Large intestine (tissue), 12 donors: ENCODE measurements at places on chromosomes 2 and 18. TPM values are rescaled to one million over a fixed set of nuclear protein-coding genes. Genes with fewer than 3 reads are reported as not detected.
A peak's percentile ranks its signal among the peaks of the same experiment; 100 is the strongest.

GRCh38 chr2:205748639-205749038 lies 66.3 kb downstream of the NRP2 start:
- peaks cover 11% of the 10 kb centered on the region for H3K36me3 ChIP-seq
- no peaks in the 10 kb centered on the region for H3K27me3 ChIP-seq
- H3K4me1 ChIP-seq, result peaks cover 6% of the 10 kb centered on the region
- no peak overlapping the region for H3K4me3 ChIP-seq
- H3K27ac ChIP-seq, result no peak overlapping the region
- no peak for DNase-seq

DNA sequence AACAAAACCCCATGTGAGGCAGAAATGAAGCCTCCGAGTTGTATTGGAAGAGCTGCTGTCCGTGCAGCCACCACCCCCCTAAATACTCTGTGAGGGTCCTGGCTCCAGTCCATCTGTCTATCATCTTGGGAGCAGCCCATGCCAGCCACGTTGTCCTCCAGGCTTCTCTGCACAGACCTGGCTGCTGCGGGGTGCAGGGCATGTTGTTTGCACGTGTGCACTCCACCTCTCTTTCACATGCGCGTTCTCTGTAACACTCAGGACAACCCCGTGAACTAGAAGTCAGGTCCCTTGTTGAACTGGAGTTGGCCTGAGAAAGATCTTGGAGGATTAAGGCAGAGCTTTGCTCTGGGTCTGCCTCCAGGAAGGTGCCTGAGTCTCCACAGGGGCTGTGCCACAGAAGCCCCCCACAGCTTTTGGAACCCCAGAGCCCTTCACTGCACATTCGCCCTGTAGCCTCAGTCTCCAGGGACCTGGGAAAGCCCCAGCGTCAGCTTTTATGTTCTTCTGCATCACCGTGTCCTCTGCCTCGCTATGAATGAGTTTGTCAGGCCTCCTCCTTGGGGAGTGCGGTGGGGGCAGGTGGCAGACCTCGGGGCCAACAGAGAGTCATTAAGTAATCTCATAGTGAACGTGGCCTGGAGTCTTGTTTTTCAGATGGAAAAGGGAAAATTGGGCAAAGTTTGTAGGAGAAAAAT lies 16.6 kb downstream of the RTP5 start:
- H3K27me3 ChIP-seq, result no peaks in the 10 kb centered on the region
- no peak overlapping the region for H3K4me3 ChIP-seq
- peaks cover 9% of the 10 kb centered on the region for H3K4me1 ChIP-seq
- DNase-seq, result no peak
- H3K27ac ChIP-seq, result no peak overlapping the region
- no peaks in the 10 kb centered on the region for H3K36me3 ChIP-seq

GRCh38 chr2:210224591-210224940 lies 681 bp downstream of the ACADL start:
- DNase-seq, result peak; percentile 37
- H3K4me1 ChIP-seq, result no peaks in the 10 kb centered on the region
- peaks cover 45% of the 10 kb centered on the region for H3K27me3 ChIP-seq
- peak overlapping the region; percentile 57 for H3K4me3 ChIP-seq

GRCh38 chr2:96526615-96527285 lies 9.8 kb upstream of the ARID5A start:
- H3K27me3 ChIP-seq, result peaks cover 45% of the 10 kb centered on the region
- H3K27ac ChIP-seq, result no peak overlapping the region
- peak overlapping the region; percentile 41 for H3K4me3 ChIP-seq
- H3K36me3 ChIP-seq, result no peaks in the 10 kb centered on the region
- no peak for DNase-seq

GRCh38 chr2:73031725-73032701 lies 39.5 kb downstream of the SFXN5 start:
- H3K4me3 ChIP-seq, result no peak overlapping the region
- H3K36me3 ChIP-seq, result peaks cover 7% of the 10 kb centered on the region
- peaks cover 23% of the 10 kb centered on the region for H3K4me1 ChIP-seq
- peak; percentile 85 for DNase-seq
- H3K27ac ChIP-seq, result peak overlapping the region; percentile 84
- no peaks in the 10 kb centered on the region for H3K27me3 ChIP-seq

DNA sequence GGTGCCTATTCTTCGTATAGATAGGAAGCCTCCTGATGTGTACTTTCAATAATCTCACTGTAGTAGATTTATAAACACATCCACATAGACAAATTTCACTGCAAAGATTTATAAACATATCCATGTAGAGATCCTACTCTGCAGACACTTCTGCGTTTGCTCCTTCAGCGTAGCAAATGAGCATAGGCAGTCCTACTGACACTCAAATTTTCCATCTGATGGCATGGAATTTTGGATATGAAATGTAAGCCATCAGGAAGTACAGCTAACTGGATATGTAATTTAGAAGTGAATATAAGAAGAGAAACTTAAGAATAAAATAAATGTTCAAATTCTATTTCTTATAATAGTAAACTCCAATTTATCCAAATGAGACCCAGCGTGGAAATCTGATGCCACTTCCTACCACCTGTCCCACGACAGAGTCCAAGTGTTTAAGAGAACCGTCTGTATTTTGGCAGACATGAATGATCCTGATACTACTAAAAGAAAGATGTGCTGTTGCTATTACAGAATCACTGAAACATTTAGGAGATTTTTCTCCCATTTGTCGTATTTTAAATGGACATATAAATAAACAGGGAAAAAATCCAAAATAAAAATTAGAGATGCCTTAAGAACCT lies 86.0 kb downstream of the DTNA start:
- H3K27ac ChIP-seq, result no peak overlapping the region
- H3K36me3 ChIP-seq, result no peaks in the 10 kb centered on the region
- no peak for DNase-seq
- H3K4me3 ChIP-seq, result no peak overlapping the region

- no peaks in the 10 kb centered on the region for H3K36me3 ChIP-seq
- H3K4me3 ChIP-seq, result no peak overlapping the region
- DNase-seq, result no peak
- H3K4me1 ChIP-seq, result no peaks in the 10 kb centered on the region
Observed at GRCh38 chr18:9359796-9360195, 25.2 kb downstream of the TWSG1 start.

DNA sequence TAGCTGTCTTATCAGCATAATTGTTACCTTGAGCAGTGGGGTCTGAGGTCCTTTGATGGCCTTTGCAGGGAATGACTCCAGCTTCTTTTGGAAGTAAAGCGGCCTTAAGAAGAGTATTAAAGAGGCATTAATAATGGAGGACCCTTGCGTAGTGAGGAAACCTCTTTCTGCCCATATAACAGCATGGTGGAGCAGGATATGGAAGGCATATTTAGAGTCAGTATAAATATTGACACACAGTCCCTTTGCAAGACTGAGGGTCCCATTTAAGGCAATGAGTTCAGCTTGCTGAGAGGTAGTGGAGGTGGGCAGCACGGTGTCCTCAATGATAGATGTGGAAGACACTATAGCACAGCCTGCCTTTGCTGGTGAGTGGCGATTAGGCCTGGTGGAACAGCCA lies 32.7 kb downstream of the NCL start:
- H3K4me3 ChIP-seq, result no peak overlapping the region
- DNase-seq, result no peak
- H3K27ac ChIP-seq, result no peak overlapping the region
- H3K4me1 ChIP-seq, result no peaks in the 10 kb centered on the region

- no peaks in the 10 kb centered on the region for H3K27me3 ChIP-seq
- peak overlapping the region; percentile 95 for H3K27ac ChIP-seq
- peaks cover 19% of the 10 kb centered on the region for H3K4me1 ChIP-seq
- peak; percentile 83 for DNase-seq
Observed at GRCh38 chr18:9734189-9734588, 26.1 kb downstream of the RAB31 start.

DNA sequence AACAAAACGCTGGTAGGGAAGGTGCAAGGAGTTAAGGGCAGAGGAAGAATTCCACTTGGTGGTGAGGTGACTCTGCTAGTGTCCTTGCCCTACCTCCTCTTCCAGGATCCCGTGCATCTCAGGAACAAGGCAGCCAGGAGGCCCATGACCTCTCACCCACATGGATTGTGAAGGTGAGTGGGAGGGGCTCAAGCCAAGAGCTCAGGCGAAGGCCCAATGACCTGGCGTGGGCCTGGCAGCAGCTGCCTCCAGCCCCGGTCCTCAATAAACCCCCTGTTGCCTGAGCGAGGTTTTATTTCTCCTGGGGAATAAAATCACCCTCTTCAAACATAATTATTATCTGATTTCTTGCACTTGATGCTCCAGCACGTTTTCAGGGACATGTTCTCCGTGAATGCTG lies 28.2 kb downstream of the LAMA1 start:
- no peaks in the 10 kb centered on the region for H3K4me1 ChIP-seq
- no peaks in the 10 kb centered on the region for H3K27me3 ChIP-seq
- H3K36me3 ChIP-seq, result no peaks in the 10 kb centered on the region
- no peak overlapping the region for H3K4me3 ChIP-seq
- DNase-seq, result no peak

DNA sequence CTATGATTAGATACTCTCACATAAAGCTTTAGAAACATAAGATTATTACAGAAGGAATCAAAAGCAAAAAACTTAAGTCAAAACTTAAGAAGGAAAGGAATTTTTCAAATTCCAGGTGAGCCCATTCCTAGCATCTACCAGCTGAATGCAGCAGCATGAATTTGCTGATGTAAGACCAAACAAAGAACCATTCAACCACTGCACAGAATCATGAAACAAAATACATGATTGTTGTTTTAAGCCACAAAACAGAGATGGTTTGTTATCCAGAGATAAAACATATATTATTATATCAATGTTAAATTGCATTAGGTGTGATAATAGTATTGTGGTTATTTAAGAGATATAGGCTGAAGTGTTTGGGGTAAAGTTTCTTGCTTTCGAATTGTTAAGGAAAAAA lies 29.0 kb downstream of the PIGN start:
- H3K27ac ChIP-seq, result no peak overlapping the region
- H3K4me1 ChIP-seq, result peaks cover 3% of the 10 kb centered on the region
- H3K27me3 ChIP-seq, result no peaks in the 10 kb centered on the region
- no peak for DNase-seq

DNA sequence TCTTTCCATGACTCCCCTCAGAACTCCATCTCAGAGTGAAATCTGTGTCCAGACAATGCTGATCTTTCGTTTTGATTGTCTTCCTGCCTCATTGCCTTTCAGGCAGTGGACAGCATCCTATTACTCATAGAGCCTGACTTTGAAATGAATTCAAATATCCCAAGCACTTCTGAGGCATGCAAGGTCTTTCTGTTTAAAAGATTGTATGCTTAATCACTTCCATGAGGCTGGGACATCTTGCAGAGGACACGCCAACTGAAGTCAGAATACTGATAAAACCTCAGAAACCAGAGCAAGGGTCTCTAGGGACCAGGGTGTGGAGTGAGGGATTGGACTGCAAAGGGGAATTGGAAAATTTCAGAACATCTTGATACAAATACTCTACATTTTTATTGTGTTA lies 836.5 kb upstream of the ID2 start:
- no peak overlapping the region for H3K27ac ChIP-seq
- DNase-seq, result no peak
- H3K4me3 ChIP-seq, result no peak overlapping the region

DNA sequence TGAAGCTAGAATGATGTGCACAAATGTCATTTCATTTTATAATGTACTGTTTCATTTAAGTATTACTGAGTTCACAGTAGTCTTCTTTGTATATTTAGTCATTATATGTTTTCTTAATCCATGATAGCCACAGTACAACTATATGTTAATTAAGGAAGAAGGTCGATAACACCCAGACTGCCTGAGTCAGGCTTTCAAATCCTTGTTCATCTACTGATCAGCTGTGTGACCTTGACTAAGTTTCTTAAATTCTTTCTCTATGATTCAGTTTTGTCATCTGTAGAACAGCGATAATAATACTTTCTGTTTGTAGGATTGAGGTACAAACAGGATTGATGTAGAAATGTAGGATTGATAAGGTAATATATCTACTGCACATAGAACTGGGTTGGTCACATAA lies 5.4 kb downstream of the GCC2 start:
- no peak overlapping the region for H3K4me3 ChIP-seq
- H3K36me3 ChIP-seq, result peaks cover 59% of the 10 kb centered on the region
- no peaks in the 10 kb centered on the region for H3K4me1 ChIP-seq
- H3K27me3 ChIP-seq, result no peaks in the 10 kb centered on the region
- no peak overlapping the region for H3K27ac ChIP-seq
- no peak for DNase-seq

DNA sequence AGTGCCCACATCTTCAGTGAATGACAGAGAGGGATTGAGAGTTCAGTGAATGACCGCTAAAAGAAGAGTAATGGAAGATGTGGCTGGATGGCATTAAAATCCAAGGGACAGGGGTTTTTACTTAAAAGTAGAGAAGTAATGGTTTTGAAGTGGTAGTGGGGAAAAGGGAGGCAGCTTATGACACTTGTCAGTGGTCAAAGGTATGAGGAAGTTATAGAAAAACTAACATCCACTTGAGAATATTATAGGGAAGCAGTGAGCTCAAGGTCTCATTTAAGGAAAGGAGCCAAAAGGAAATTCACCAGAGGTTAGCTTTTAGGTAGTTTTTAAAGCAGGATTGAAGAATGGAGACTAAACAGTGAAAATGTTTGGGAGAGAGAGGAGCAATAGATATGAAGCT lies 24.3 kb downstream of the CDK15 start:
- no peaks in the 10 kb centered on the region for H3K4me1 ChIP-seq
- H3K4me3 ChIP-seq, result no peak overlapping the region
- H3K36me3 ChIP-seq, result no peaks in the 10 kb centered on the region
- H3K27me3 ChIP-seq, result no peaks in the 10 kb centered on the region
- H3K27ac ChIP-seq, result no peak overlapping the region

DNA sequence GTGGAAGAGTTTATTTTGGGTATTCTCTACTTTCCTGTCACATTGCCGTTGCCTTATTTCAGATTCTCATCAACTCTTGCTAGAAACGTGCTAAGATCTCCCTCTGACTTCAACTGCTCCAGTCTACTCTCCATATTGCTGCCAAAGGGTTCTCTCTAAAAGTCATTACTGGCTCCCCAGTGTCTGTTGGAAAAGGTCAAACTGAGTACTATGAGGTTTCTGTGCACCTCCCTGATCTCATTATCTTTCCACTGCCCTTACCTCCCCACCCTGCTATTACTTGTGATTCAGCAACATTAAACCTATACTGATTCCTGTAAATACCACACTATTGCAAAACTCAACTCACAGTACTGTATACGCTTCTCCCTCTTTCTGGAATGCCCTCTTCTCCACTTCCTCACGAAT lies 1.9 kb upstream of the KRCC1 start:
- no peak overlapping the region for H3K4me3 ChIP-seq
- H3K27me3 ChIP-seq, result no peaks in the 10 kb centered on the region
- H3K27ac ChIP-seq, result no peak overlapping the region
- DNase-seq, result no peak

- no peaks in the 10 kb centered on the region for H3K27me3 ChIP-seq
- no peak overlapping the region for H3K4me3 ChIP-seq
- no peaks in the 10 kb centered on the region for H3K4me1 ChIP-seq
- no peak overlapping the region for H3K27ac ChIP-seq
Observed at GRCh38 chr2:50720697-50721315, 311.1 kb downstream of the NRXN1 start.

The STRADB gene
- 65.5 TPM for polyA plus RNA-seq

The MROH2A gene
- 0.16 TPM for polyA plus RNA-seq

The GALNT3 gene
- polyA plus RNA-seq, result 68.2 TPM

The IL1F10 gene
- polyA plus RNA-seq, result not detected

The IKZF2 gene
- polyA plus RNA-seq, result 3.2 TPM

The EVX2 gene
- polyA plus RNA-seq, result not detected

The ZNF396 gene
- 2.8 TPM for polyA plus RNA-seq

The SIX3 gene
- not detected for polyA plus RNA-seq

The CABYR gene
- polyA plus RNA-seq, result 3.3 TPM

The LRRC30 gene
- not detected for polyA plus RNA-seq

The CRYBA2 gene
- polyA plus RNA-seq, result 13.3 TPM

The ERFE gene
- polyA plus RNA-seq, result 0.94 TPM

The SPP2 gene
- polyA plus RNA-seq, result 0.06 TPM

The CYRIA gene
- polyA plus RNA-seq, result 5.3 TPM
